ENCODE measurements at places on chromosomes 6 and 20. TPM values are rescaled to one million over a fixed set of nuclear protein-coding genes. Genes with fewer than 3 reads are reported as not detected.
A peak's percentile ranks its signal among the peaks of the same experiment; 100 is the strongest.

The BPIFA1 gene
- not detected for total RNA-seq

GRCh38 chr6:45654673-45655072, 276.9 kb upstream of the SUPT3H start:
- no peak for DNase-seq

- DNase-seq, result no peak
Observed at GRCh38 chr20:18694071-18694470, 106.2 kb downstream of the DTD1 start.

DNA sequence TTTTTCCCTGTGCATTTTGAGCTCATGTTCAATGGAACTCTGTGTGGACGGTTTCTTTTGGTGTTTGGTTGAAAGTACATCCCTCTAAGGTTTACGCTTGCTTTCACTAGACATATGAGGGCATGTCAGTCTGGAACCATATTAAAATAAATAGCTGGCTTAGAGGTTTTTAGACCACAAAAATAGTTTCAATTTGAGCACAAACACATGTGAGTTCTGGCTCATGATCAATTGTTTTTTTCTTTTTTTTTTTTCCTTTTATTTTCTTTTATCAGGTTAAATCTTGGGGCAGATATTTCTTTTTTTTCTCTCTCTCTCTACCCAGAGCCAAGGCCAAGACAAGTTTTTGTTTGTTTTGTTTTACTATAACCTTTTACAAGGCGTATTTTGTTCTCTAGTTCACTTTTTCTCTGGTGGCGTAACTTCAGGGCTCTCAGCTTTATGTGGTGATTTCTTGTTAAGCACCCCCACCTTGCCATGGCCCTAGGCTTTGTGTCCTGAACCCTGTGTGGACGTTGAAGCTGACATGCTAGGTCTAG, 92.9 kb downstream of the SHLD1 start:
- no peak for DNase-seq

The SLC35D3 gene
- total RNA-seq, result not detected

- DNase-seq, result no peak
Observed at GRCh38 chr6:109051301-109052017, 43.2 kb downstream of the SESN1 start.

The CST7 gene
- total RNA-seq, result 0.38 TPM

The RBM24 gene
- total RNA-seq, result 0.05 TPM

DNA sequence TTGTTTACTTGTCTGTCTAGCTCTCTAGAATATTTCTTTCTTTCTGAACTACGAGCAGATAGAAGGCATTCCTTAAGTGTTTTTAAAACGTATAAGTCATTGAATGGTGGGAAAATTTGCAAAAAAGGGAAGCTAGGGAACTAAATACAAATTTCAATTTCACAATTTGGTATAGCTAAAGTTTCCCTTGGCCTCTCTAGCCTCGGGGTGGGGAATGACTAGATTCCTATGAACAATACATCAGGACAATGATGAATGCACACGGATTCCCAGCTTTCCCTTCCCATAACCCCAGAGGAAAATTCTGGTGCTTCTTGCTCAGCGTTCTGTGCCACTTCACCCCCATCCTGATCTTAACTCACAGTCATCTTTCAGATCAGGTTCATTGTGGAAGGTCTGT, 113.3 kb upstream of the ASF1A start:
- DNase-seq, result no peak

DNA sequence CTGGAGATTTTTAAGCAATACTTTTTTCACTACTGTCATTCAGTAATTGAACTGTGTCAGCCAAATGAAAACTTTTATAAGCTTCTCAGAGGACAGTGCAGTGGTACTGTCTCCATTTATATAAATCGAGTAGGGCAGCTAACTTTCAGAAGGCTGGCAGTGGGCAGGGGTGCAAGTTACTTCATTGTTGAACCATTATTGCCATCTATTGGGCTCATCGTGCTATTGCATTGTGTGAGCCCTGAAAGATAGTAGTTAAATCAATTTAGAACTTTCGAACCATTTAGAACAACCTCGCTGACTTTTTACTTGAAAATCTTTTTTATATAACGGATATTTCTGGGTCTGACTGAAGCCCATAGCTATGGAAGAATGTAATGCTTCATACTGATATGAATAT, 347.8 kb upstream of the PLCB4 start:
- DNase-seq, result no peak

The HTR1E gene
- not detected for total RNA-seq

- no peak for DNase-seq
Observed at GRCh38 chr6:127402890-127403617, 56.1 kb downstream of the KIAA0408 start.

DNA sequence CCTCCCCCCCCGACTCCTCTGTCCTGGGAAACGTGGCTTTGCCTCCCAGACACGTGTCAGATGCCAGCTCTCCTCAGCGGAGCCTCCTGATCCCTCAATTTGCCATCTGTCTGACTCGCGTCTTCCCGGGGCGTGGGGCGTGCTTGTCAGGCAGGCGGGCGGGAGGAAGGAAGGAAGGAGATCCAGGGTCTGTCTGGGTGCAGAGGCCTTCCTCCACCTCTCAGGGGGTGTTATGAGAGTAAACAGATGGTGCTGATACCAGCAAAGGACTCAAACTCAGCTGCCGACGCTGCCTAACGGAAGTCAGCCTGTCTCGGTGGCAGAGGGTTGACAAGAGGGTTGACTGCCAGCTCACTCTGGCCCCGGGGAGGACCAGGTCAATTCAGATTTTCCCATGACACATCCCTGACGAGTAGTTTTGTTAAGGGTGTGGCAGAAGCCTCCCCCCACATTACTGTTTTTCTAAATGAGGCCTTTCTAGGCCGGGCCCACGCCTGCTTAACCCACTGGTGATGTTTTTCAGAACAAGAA, 17.0 kb downstream of the UQCC2 start:
- no peak for DNase-seq

The SRC gene
- 9.6 TPM for total RNA-seq

The RIPOR3 gene
- 20.1 TPM for total RNA-seq

The CALHM4 gene
- not detected for total RNA-seq

- DNase-seq, result no peak
Observed at GRCh38 chr6:136334853-136335252, 45.2 kb upstream of the BCLAF1 start.

- no peak for DNase-seq
Observed at GRCh38 chr6:34718976-34719375, 22.4 kb upstream of the ILRUN start.

The ULBP2 gene
- 0.18 TPM for total RNA-seq

The NUP153 gene
- 13.5 TPM for total RNA-seq

The LIN28B gene
- 0.10 TPM for total RNA-seq

DNA sequence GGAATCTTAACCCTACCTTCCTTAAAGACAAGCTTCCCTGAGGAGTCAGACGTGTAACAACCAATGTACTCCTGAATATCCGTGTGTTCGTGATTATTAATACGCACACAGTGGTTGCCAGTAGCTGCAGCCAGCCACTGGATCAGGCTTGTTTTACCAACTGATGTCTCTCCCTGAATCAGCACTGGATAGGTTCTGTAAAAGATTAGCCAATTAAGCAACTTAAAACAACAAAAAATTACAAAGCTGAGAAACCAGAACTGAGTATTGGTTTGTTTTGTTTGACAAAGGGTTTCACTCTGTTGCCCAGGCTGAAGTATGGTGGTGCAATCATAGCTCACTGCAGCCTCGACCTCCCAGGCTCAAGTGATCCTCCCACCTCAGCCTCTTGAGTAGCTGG, 69.3 kb downstream of the MDN1 start:
- DNase-seq, result no peak

The PRICKLE4 gene
- total RNA-seq, result 7.3 TPM

The ULBP1 gene
- 0.08 TPM for total RNA-seq

DNA sequence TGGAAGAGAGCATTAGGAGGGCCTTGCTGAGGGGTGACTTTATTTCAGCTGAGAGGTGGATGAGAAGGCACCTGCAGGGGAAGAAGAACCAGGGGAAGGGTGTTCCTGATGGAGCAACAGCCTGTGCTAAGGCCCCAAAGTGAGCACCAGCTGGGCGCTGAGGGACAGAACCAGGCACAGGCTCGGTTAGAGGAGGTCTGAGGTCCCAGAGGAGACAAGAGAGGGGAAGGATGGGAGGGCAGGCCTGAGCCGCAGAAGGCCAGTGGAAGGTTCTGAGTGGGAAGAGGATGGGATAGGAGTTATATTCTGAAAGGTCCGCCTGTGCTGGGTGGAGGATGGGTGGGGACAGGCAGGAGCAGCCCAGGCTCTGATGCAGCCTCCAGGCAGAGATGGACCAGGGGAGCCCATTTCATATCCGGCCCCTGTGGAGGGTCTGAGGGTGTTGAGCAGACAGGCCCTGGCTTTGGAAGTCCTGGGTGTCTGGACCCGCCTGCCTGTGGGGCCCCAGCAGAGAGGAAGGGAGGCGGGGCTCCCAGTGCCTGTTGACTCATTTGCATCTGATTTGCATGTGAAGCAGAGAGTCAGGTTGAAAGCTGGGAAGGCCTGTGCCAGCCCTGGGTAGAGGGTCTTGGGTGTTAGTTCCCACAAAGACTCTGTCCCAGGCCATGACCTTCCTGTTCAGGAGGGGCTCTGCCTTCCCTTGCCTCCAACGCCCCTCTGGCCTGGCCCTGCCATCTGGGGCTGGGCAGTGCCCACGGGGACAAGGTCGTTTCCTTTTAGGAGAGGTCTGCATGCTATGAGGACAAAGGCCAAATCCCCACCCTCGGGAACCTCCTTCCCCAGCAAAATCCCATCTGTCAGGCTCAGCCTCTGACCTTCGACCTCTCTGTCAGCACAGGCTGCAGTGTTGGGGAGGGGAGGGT, 10.6 kb upstream of the FAM110A start:
- no peak for DNase-seq

- DNase-seq, result no peak
Observed at GRCh38 chr20:3738111-3739053, 5.9 kb downstream of the HSPA12B start.

DNA sequence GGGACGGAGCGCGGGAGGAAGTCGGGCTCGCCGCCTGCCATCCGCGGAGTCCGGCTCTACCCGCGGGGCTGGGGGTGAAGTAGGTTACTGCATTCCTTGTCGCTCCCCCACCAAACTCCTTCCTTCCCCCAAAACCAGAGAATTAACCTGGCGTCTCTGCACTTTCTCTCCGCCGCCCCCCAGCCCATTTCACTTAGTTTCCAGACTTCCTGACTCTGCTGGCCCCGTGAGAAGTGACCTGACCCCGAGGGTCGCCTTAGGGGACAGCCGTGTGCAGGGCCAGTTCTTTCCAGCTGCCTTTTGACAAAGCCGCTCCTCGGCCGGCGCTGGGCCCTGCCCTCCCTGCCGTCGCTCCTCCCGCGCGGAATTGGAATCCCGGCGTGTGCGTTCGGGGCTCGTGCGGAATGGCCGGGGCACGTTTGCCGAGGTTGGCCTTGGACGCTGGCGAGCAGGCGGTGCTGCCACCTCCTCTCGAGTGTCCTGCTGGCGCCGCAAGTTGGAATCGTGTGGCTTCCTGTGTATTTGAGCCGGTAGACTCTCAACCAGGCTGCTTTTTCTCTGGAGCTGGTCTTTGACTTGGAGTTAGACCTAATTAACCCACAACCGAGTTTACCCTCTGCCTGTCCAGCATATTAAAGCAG, 650 bp downstream of the DCBLD1 start:
- DNase-seq, result peak; percentile 84

DNA sequence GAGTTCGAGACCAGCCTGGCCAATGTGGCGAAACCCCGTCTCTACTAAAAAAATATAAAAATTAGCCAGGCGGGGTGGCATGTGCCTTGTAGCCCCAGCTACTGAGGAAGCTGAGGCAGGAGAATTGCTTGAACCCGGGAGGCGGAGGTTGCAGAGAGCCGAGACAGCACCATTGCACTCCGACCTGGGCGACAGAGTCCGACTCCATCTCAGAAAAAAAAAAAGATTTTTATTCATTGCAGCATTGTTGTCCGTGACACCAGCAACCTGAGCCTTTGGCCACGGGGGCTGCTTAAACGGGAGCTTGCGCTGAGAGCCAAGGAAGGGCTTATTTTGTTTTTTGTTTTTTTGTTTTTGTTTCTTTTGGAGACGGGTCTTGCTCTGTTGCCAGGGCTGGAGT, 7.3 kb downstream of the ARFGAP1 start:
- DNase-seq, result no peak

GRCh38 chr6:92688342-92688741, 731.0 kb downstream of the EPHA7 start:
- no peak for DNase-seq

GRCh38 chr6:23478312-23478711, 647.7 kb upstream of the NRSN1 start:
- no peak for DNase-seq

DNA sequence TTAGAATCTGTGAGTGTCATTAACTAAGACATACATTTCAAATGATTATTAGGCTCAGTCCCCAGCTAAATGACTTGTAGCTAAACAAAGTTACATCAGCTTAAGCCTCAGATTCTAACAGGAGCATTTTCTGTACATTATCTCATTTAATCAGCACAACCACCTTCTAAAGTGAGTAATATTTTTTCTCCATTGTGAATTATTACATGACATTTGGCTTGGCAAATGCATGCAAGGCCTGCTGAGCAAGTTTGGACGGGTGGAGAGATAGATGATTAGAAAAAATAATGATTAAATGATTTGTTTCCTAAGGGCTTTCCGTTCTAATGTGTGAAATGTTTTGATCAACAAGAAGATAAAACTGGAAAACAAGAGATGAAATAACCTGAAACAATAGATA, 20.7 kb downstream of the DCBLD1 start:
- no peak for DNase-seq

The ZNF334 gene
- total RNA-seq, result 1.9 TPM

The COX4I2 gene
- total RNA-seq, result not detected

The MDFI gene
- total RNA-seq, result not detected

The CCM2L gene
- 1.5 TPM for total RNA-seq

DNA sequence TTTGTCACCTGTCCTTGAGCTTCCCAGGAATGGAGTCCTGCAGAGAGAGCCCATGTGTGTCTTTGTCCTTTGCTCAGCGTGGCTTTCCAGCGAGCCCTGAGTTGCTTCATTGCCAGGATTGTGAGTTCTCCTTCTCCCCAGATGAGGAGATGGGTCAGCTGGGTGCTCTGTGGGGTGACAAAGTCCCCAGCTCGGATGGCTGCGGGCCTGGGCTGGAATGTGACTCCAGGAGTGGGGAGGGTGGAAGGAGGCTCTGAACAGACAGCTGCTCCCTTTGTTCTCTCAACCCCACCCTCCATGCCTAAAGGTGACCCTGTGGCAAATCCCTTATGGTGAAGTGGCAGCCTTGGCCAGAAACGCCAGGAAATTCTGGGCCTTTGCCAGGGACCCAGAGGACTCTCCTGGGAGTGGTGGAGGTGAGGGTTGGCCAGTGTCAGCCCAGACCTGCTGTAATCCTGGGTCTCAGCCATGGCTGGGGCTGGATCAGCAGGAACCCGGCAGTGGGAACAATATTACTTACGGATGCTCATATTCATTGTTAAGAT, 44.4 kb upstream of the CST5 start:
- no peak for DNase-seq

All from left lobe of liver (tissue), 2 donors.